Activated CD8-positive, alpha-beta memory T cell treated with anti-CD3 and anti-CD28 coated beads, Interleukin-2, amount 50 U/mL, for 4 hours (primary cell): ENCODE measurements at places on chromosomes 2 and 18.

- no peak for DNase-seq
These were observed 231.7 kb upstream of the LYPD1 start for GRCh38 chr2:132901661-132902060.

DNA sequence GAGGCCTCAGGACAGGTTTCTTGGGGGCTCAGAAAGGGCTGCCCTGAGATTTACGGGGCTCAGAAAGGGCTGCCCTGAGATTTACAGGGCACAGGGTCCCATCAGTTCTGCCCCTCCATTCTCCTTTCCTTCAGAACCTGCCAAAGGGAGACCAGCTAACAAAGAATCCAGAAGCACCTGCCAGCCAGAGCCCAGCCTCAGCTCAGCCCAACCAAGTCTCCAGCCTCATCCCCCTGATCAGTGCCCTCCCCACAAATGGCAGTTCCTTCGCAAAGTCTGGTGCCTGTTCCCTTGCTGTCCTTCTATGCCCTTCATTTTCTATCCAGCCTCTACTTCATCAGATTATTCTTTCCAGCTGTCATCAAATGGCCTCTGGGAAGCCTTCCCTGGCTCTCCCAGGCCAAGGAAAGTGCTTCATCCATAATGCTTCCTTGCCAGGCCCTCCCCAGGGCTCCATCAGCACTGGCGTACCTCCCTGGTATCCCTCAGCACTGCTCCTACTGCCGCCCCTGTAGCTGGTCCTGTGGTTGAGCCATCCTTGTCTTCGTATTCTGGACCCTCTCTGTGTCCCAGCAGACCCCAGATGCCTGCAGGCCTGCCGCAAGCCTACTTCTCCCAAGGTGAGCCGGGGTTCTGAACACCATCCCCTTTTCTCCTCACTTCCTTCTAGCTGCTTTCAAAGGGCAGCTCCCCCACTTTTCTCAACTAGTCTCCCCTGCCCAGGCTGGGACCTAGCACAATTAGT lies 96.2 kb upstream of the EPAS1 start:
- no peak for DNase-seq

DNA sequence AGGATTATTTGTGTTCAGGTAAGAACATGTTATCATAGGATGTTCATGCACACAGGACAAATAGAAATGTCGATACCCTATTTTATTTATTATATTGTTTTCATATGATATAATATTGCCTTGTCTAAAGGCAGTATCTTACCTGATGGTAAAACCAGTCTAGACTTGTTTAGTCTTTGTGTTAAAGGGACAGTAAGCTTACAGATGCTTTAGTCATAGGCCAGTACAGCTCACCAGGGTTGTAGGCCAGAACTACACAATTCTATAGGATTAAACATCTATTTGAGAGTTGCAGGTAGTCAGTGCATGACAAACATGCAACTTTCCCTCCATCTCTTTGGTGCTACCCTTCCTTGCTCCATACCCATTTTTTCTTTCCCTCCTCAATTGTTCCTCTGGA lies 158.5 kb downstream of the GALNT3 start:
- DNase-seq, result no peak

DNA sequence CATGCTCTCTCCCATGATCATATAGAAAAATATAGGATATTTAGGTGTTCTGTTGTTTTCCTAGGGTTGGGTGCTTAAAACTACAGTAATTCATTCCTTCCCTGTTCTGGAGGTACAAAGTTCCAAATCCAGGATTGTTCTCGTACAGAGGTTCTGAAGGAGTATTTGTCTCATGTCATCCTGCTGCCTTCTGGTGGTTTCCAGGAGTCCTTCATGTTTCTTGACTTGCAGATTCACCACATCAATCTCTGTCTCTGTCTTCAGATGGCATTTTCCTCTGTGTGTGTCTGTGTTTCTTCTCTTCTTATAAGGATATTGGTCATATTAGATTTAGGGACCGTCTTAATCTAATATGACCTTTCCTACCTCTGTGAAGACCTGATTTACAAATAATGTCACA lies 397.9 kb downstream of the NYAP2 start:
- no peak for DNase-seq

DNA sequence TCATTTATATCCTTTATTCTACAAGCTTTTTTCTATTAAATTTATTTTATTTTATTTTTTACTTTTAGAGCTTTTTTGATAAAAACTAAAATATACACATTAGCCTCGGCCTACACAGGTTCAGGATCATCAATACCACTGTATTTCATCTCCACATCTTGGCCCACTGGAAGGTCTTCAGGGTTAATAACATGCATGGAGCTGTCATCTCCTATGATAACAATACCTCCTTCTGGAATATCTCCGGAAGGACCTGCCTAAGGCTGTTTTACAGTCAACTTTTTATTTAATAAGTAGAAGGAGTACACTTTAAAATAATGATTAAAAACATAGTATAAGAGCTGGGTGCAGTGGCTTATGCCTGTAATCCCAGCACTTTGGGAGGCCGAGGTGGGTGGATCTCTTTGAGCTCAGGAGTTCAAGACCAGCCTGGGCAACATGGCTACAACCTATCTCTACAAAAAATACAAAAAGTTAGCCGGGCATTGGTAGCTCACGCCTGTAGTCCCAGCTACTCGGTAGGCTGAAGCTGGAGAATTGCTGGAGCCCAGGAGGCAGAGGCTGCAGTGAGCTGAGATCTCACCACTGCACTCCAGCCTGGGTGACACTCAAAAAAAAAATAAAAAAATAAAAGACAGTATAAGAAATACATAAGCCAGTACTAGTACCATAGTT lies 15.7 kb upstream of the DGUOK start:
- DNase-seq, result no peak

DNA sequence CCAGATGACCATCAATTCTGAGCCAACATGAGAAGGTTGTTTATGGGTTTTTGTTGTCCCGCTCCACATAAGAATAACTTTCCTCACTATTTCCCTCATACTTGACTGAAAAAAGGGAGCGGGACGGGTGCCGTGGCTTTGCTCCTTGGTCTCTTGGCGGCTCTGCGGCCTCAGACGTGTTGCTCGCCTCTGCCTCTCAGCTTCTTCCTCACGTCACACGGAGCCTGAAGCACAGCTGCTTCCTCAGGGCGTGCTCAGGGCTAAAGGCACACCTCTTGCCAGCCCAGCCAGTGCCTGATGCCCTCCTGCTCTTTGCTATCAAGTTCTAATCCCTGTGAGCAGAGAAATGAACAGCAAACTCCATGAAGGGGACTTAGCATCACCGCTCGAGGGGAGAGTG lies 17.9 kb upstream of the ID2 start:
- DNase-seq, result no peak

DNA sequence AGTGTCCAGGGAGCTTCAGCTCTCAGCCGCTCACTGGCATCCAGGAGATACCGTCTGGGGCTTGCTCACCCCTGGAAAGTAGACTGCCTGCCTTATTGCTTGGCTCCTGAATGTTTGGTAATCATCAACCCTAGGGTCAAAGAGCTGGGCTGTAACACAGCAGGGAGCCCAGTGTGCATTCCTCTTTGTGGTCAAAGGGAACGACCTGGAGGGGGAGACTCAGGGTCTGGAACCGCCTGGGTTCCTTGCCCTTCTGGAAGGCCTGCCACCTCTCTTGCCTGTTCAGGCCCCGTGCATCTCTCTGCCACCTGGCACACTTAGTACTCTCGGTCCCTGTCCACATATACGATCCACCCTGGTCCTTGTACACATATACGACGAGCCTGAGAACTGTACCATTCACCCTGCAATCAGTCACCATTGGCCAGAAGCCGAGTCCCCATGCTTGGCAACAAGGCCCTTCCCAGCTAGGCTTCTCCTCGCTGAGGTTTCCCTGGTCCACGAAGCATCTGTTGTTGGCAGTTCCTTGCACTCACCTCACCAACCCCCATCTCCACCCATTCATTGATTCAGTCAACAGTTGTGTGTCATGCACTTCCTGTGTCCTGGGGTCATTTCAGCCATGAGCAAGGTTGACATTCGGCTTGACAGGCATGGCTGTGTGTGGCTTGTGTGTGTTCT lies at the start of gene NAT8:
Gene NAT8, minus strand, starts transcription at position 85 of the 681 bp plus-strand sequence. CDS start 794 bp downstream, outside the sequence.
- no peak for DNase-seq

GRCh38 chr2:38436227-38436664 lies 59.2 kb upstream of the ATL2 start:
- DNase-seq, result no peak

GRCh38 chr2:133424876-133425275 lies 143.4 kb downstream of the NCKAP5 start:
- no peak for DNase-seq

GRCh38 chr2:161312996-161313395 lies 4.8 kb downstream of the PSMD14 start:
- DNase-seq, result no peak

DNA sequence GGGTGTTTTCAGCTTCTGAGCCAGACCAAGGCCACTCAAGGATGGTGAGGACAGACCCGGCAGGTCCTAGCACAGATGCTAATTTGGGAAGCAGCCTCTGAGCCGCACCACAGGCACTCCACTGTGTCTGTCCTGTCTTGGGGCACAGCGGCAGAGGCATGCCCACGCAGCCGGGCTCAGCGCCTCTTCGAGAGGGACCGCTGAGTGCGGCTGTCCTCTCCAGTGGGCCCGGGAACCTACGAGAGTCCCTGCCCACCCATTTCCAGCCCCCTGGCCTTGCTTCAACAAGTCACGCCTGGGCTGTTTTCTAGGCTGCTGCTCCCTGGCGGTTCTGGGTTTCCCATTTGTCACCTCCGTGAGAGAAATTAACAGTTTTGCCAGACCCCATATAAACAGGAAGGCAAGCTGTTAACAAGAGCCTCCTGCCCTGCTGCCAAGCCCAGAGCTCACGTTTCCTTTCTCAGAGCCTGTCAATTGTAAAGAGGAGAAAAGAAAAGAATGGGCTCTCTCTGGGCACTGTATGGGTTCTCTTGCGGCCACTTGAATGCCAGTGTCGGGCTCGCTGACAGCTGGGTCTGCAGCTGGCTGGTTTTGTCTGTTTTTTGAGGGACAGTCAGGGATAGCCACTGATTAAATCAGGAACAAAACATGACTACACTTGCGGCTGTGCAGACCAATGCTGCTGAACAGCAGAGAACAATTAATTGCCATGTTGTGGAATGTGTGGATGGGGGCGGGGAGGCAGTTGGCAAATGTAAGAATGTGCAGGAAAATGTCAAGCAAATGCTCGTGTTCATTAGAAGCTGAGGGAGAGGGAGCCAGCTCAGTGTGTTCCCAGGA lies 30.6 kb downstream of the TMEM17 start:
- no peak for DNase-seq

DNA sequence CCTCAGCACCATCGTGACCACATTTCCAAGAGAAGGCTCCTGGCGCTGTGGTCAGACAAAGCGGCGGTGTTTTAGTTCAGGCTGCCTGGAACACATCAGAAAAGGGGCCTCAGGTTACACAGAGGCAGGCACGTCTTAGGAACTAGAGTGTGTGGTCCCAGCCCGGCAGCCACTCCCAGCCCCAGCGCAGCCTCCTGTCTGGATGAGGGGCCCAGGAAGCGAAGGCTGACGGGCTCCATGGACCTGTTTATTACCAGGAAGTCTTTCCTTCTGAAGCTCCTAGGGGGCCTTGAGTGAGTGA lies 10.0 kb upstream of the GPR55 start:
- DNase-seq, result no peak

GRCh38 chr2:200930947-200931626 lies 32.4 kb downstream of the ORC2 start:
- DNase-seq, result no peak

DNA sequence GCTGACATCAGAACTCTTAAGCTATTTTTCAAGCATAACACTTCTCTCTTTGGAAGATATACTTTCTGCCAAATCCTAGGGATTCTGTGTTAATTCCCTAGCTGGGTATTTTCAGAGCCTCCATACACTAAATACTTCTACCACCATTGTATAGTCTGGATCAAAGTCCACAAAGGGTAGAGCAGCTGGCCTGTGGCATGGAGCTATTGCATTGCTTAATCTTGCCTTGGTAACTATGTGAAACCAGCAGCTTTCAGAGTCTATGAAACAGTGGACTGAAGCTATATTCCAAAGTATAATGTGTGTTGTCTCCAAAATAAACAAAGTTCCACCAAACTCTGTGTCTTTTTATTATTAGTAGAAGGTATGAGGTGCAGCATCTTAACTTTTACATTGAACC lies 296.9 kb upstream of the CDH19 start:
- no peak for DNase-seq

DNA sequence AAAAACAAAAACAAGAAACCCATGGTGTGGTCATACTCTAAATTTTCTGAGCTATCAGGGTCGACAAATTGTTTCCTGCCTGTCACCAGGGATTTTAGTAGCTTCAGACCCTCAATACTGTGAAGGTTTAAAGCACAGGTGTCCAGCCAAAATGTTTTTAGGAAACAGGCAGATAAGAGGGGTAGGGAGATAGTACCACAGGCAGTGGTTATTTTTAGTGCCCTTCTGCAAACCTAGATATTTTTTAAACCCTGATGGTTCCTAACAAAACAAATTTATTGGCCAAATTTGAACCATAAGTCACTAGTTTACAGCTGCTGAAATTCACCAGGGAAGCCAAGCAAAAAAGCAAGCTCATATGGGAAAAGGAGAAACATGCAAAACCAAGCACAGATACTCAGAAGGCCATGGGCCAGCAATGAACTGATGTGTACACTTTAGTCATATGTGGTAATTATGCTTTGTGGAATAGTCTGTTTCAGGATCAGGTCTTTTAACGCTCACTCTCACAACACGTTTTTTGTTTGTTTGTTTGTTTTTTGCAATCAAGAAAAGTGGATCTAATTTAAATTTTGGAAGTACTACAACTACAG lies 156.8 kb upstream of the STK17B start:
- DNase-seq, result no peak

- no peak for DNase-seq
These were observed 16.9 kb downstream of the PID1 start for GRCh38 chr2:229254206-229254605.

- DNase-seq, result no peak
These were observed 516 bp upstream of the DOCK10 start for GRCh38 chr2:225042800-225043167.

DNA sequence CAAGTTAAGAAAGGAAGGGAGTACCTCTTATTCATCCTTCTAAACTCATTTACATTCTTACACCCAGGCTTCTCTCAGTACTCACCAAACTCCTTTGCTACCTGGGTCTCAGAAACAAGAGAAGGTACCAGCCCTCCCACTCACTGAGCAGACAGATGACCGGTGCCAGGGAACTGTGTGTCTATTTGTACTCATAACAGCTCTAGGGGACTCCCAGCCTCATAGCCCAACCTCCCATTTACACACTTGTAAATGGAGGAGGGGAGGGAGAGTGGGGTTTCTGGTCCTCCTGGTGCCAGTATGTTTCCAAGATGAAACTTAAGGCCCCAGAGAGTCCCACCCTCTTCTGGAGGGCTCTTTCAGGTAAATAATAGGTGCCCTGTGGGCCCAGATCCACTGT lies 42.8 kb upstream of the SIGLEC15 start:
- DNase-seq, result no peak
